Right atrium auricular region (tissue), 2 donors: ENCODE measurements at places on chromosomes 12 and 14. TPM values are rescaled to one million over a fixed set of nuclear protein-coding genes. Genes with fewer than 3 reads are reported as not detected.

DNA sequence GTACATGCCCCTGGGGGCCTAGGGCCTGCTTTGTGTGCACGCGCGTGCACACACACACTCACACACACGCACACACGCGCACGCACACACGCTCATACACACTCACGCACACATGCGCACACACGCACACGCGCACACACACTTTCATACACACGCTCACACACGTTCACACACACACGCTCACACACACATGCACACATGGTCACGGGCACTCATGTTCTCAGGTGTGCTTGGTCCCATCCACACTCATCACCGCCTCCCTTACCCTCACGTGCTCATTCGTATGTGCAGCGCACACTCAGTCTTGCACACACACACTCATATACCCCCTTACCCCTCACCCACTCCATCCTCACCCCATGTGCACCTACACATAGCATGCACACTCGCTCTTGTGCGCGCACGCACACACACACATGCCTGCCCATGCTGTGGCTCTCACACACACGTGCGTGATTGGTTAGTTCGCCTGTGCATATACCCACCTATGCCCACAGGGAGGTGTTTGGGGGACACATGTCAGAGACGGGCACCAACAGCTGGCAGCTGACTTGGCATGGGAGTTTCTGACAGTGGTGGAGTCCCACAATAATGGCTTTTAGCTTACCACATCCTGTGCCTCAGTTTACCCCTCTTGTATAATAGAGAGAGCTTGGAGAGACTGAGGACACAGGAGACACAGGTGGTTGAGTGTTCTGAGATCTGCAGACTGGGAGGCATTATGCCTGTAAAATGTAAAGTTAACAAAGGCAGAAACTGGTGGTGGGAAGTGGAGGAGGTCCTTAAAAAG is 28.7 kb downstream of the TSPAN9 start:
- no peak for DNase-seq

DNA sequence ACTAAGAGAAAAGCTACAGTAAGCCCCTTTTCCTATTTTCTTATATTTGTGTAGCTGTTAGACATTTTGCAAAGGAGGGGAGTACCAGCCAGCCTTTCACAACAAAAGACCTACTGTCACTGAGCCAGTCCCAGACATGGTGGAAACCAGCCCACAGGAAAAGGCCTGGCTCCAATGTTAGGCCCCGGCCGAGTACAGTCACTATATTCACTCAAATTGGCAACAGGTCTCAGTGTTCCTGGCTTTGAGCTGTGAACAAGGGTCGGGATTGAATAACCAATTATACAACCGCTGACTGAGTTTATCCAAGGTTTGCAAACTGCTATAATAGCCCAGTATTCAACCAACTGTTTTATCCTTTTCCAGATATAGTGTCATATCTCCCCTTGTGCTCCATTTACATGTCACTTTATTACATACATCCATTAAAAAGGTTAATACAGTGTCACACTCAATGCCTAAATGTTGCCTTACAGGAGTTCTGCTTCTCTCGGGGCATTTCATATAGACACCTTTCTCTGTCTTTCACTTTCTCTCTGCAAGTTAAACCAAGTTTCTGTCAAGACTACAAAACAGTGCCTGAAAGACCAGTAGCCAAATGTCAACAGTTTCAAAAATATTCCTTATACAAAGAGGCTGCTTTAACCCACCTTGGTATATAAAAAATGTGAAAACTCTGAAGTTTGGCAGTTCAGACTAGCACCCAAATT is 178.1 kb downstream of the SOX5 start:
- peak; percentile 83 for DNase-seq

DNA sequence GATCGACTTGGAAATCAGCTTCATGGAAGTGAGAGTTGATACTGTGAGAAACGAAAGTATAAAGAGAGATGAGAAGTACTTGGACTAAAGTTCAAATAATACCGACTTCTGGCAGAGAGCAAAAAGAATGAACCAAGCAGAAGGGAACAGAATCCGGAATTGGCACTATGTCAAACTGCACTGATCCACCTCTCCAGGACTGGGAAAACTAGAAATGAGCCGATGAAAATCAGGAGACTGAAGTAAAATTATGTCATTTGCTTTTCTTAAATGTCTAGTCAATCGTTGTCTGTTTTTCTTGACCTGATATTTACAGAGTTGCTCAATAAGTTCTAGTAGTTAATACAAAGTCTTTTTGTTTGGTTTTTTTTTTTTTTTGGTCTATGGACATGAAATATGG is 163.0 kb upstream of the FOXG1 start:
- DNase-seq, result no peak

DNA sequence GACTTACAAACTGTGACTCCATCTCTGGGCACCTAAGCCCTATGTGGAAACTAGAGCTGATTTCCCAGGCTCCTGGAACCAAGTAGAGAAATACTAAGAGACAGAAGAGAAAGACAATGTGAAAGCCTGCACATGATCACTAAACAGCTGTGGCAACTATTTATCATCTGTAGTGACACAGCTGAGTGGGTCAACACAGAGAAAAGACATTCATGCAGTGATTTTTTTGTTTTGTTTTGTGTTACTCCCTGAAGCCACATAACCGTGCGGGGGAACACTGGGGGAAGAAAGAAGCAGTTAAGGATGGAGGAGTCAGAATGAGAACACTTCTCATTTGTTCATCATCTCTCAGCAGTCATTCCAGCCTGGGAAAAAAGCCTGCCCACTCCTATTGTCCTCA is 1.5 kb downstream of the PRR4 start:
- DNase-seq, result no peak

DNA sequence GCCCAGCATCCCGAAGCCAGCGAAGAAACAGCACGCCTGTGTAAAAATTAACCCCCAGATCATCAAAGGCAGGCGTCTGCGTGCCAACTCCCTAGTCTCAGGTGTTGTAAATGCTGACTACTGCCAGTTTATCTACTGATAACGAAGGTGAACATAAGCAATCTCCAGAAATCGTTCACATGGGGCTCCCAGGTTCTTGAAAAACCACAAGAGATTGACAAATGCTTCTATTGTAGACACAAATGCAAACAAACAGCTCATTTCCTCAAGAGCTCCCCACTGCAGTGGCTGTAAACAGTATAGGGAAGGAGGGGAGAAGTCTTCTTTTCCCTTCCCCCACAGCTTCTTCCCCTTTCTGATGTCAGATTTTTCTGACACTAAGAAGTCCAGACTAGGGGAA is 5.3 kb upstream of the PLEKHG3 start:
- no peak for DNase-seq

Gene IAPP
- total RNA-seq, result not detected

Gene SIX1
- not detected for total RNA-seq
